Stimulated activated CD4-positive, alpha-beta T cell treated with anti-CD3 and anti-CD28 coated beads, Interleukin-2, amount 100 ng/mL, for 24 hours (primary cell): ENCODE measurements at places on chromosomes 6 and 20.

- no peak for DNase-seq
Observed at GRCh38 chr6:70668499-70668812, 773 bp downstream of the SMAP1 start.

DNA sequence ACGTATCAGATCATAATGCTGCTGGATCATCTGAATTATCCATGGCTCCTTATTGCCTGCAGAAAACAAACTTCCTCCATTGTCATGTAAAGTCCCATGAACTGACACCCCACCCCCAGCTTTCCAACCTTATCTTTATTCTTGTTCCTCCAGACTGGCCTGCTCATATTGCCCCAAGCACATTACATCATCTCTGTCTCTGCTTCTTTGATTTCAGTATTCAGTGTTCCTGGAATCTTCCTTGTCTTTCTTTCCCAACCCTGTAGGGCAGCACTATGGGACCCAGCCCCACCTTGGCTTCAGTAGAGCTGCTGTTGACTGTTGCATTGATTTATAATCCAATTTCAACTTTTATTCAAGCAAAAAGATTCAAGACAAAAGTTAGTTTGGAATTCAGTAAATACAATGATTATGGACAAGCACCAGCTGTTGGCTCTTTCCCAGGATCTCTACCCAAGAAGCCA lies 187.5 kb upstream of the ECI2 start:
- no peak for DNase-seq

DNA sequence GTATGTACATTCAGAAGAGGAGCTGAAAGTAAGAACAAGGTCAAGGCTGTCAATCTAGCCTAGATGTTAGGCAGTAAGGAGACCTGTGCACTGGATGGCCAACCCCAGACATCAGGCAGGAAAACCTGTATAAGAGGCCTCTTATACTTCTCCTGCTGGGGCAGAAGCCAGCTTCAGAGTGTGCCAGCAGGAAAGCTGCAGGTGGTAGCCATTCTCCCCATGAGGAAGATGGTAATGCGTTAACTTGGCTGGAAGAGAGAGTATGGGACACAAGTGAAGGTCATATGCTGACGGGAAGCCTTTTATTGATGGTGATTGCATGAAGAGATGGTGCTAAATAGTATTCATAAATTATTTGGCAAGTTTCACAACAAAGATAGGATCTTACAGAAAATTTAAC lies 20.6 kb downstream of the NHLRC1 start:
- no peak for DNase-seq

DNA sequence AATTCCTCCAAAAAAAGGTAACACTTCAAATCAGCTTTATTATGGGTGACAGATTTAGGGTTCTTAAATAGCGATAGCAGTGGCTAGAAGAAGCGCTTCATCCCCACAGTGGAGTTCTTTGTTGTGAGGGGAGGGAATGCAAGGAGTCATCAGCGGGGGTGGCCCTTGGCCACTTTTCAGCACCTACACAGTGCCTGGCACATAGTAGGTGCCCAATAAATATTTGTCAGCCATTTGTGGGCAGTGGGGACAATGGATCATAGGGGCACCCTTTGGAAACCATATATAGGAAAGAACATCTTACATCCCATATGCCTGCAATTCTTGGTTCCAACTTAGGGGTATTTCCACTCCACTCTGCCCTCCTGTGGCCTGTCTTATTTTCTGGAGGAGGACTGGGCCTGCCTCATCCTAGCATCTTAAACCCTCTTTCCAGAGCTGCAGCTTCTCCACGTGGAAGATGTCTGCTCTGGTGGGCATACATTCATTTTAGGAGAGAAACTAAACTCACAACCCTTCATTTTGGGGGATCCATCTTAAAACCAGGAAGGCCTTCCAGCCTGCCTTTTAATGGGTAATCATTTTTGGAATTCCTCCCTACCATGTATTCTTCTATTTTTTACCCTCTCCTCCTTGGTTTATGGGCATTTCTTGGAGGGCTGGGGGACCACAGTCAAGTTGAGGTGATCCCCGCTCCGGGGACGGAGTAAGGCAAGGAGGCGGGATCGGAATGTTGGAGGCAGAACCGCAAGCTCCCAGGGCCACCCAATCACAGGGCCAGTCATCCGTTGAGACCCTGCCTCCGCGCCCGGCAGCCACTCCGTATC lies 2.6 kb upstream of the GPSM3 start:
- no peak for DNase-seq

DNA sequence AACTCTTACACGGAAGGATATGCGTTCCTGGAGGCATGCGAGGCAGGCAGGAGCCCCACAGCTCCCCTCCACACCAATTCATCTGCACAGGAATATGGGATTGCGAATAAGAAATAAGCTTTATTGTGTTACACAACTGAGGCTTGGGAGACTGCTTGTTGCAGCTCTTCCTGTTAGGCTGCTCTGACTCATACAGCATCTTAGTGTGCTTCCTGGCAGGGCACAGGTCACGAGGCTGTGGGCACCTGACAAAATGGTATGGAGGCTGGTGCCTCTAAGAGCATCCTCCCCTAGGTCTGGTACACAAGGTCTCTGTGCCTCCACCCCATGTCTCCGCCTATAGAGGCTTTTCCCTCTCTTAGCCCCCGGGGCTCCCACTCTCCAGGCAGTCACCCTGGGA lies 6.8 kb downstream of the SLC22A3 start:
- no peak for DNase-seq

DNA sequence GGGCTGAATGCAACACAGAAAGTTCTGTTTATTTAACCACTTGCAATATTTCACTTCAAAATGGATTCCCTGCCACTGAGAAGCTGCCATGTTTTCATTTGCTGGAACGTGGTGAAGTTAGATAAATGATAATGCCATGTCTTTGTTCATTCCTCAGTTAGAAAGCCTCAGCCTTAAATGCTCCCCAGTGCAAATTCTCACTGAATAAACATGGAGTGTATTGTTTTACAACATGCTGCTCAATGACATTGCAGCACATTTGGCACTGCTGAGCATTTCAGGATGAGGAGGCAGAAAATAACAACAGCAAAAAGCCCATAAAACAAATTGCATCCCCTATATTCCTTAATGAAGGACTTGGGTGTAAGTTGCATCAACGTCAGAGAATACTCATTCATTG lies 913.8 kb upstream of the FLRT3 start:
- no peak for DNase-seq

- DNase-seq = peak; percentile 39
Observed at GRCh38 chr6:159788753-159789376, 537 bp downstream of the TCP1 start.

- DNase-seq = no peak
Observed at GRCh38 chr6:64014595-64014994, 379.0 kb downstream of the PHF3 start.

GRCh38 chr20:53354314-53354713 lies 239.3 kb downstream of the ZNF217 start:
- DNase-seq = no peak

- no peak for DNase-seq
Observed at GRCh38 chr6:107956181-107956580, 1.8 kb downstream of the SEC63 start.

DNA sequence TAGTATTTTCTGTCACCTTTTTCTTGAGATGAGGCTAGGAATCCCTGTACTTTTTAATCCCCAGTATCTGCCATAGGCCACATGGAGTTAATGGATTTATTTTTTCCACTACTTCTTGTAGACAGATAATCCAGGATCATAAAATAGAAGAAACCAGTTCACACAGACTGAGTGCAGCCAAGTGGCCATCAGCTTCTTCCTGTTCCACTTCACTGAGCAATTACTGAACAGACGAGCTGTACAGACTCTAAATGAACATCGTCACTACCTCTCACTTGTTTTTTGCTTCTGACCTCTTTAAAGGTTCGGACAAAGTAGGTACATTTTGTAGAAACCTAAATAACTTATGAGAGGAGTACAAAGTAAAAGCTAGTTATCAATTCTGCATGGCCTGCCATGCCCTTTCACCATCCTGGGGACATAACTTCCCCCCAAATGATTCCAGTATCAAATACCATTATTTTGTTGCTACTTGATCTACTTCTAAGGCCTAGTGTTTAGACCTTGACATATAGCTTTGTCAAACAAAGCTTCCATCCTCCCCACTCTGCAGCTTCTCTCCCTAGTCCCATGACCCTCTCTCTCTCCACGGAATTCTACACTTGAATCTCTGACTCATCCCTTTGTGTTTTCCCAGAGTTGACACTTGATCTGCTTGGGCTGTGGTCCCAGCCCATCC lies 34.4 kb upstream of the ARHGAP18 start:
- no peak for DNase-seq

GRCh38 chr6:154537511-154538325 lies 27.2 kb upstream of the CNKSR3 start:
- no peak for DNase-seq

- DNase-seq = no peak
Observed at GRCh38 chr6:75935473-75935793, 137.0 kb downstream of the IMPG1 start.

DNA sequence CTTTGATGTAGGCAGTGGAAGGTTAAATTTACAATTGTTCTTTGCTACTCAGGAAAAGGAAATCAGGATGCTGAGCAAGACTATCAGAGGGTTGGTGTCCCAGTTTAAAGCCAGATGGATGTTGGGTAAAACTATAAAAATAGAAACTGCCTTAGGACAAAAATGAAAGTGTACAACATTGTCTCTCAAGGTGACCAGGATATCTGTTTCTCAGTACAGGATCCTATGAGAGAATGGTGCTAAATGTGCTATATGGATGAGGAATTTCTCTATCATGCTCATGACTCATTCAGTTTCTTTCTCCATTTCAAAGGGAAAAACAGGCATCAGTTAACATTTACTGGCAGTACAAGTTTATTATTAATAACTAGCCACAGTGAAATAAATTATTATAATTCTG lies 534.2 kb upstream of the GJE1 start:
- no peak for DNase-seq

- no peak for DNase-seq
Observed at GRCh38 chr6:85416766-85417165, 33.1 kb upstream of the NT5E start.

DNA sequence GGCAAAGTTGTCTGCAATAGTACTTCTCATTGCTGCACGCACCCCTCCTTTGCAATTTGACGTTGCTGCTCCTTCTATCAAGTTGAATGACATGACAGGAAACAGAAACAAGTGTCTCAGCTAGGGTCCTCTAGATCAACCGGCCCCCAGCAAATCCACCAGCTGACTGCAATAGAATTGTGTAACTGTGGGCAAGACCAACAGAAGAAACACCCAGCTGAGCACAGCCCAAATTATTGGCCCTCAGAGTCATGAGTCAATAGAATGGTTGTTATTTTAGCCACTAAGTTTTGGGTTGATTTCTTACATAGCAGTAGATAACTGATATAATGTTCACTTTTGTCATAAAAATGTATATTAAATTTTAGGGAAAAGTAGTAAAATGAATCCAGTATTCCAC lies 202.7 kb downstream of the MAFB start:
- no peak for DNase-seq

- DNase-seq = no peak
Observed at GRCh38 chr6:71888756-71889340, 2.5 kb downstream of the RIMS1 start.

DNA sequence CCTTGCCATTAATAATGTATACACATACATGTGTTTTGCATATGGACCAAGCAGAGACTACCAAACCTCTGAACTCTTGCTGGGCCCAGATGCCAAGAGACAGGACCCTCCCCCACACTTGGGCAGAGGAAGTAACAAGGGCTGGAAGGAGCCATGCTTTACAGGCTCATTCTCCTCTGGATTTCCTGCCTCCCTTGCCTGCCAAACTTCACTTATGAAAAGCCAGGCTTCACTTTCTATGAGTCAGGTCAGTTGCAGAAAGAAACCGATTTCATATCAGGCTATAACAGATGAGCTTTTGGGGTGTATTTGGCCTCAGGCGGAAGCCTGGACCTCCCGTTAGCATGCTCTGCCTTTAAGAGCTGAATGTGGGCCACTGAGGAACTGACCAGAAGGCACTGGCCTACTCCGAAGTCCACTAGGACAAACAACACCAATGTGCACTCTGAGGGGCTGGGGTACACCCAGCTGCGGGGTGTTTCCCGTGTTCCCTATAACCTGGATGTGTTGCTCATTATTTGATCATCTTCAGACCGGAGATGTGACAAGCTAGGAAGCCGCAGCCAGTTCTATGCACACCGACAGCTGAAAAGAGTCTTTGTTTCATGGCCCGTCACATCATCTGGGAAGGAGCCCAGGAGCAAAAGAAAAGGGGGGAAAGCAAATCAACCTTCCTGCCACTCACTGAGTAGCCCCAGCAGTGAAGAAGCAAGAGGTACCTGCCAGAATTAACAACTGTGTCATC lies 28.5 kb downstream of the HAO1 start:
- DNase-seq = no peak

DNA sequence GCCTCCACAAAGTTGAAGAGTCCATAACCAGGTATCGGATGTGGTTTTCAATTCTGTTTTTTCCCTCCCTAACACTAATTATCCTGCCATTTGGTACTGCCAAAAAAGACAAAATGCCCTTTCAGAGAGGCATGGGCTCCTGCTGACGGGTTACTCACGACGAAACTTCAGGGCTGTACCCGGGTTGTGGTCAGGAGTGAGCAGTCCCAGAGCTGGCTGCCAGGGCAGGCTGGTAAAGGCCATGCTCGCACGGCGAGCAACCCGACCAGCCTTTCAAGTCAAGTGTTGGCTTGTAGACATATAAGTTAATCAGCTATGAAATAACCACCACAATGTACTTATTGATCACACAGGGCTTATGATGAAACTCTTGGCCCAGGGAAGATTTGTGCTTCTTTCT lies 152.5 kb downstream of the FOXC1 start:
- DNase-seq = no peak

- DNase-seq = no peak
Observed at GRCh38 chr6:167349631-167350274, 24.9 kb downstream of the TTLL2 start.

DNA sequence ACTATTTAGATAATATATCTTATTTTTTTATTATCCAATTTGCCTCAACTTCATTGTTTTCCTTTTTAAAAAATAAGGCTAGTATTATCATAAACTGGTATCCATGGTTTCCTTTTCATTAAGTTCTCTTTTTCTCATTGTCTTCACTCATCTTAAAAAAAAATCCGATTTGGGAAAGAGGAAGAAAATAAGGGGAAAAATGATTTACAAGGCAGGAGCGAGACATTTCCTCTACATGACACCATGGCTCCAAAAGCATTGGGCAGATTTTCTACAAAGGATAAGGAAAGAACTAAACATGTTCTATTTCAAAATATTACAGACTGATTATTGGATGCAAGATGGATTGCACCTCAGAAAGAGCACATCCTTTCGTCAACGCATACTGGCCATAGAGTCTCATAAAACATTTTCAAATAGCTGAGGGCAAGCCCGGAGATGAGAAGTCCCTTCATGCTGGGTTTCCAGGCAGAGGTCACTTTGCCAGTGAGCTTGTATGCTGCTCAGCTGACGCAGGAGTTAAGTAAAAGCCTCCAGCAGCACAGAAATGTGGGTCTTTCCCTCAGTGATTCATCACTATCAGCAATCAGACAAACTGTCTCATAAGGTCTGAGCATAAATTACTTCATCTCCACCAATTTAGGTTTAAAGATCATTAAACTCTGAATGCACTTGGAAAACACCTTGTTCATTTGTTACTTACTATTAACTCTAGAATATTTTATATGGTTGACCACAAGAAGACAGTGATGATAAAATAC lies 129.0 kb upstream of the TNFAIP3 start:
- no peak for DNase-seq

- no peak for DNase-seq
Observed at GRCh38 chr20:43515628-43516027, 8.1 kb downstream of the L3MBTL1 start.
